ENCODE measurements at places on chromosomes 3 and 15.

- DNase-seq: no peak
Measured at GRCh38 chr3:47613722-47614121, 35.1 kb upstream of the CSPG5 start.

- DNase-seq: peak; percentile 30
Measured at GRCh38 chr3:21750080-21750696, 822 bp downstream of the ZNF385D start.

DNA sequence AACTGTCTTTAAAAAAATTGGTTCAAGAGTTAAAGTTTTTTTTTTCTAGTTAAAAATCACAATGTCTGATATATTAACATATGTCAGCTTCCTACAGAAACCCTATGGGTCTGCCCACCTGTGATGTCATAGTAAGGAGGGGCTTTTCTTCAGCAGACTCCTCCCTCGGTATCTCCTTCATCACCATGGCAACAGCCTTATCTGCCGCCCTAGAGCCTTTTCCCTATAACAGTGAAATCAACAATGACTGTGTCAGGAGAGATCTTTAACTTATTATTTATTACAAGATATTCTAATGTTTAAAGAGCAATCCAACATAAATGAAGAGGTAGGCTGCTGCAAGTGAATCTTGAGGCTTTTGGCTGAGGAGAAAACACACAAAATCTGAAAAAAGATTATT lies 138.7 kb downstream of the PEX5L start:
- DNase-seq: peak; percentile 41

GRCh38 chr15:88465633-88466224 lies 1.5 kb downstream of the MRPL46 start:
- peak; percentile 77 for DNase-seq

- DNase-seq: no peak
Measured at GRCh38 chr3:38566215-38566528, 70.0 kb downstream of the EXOG start.

- DNase-seq: no peak
Measured at GRCh38 chr3:65662095-65662494, 376.6 kb downstream of the MAGI1 start.

GRCh38 chr3:185656321-185656840 lies 70.3 kb downstream of the SENP2 start:
- DNase-seq: peak; percentile 99

DNA sequence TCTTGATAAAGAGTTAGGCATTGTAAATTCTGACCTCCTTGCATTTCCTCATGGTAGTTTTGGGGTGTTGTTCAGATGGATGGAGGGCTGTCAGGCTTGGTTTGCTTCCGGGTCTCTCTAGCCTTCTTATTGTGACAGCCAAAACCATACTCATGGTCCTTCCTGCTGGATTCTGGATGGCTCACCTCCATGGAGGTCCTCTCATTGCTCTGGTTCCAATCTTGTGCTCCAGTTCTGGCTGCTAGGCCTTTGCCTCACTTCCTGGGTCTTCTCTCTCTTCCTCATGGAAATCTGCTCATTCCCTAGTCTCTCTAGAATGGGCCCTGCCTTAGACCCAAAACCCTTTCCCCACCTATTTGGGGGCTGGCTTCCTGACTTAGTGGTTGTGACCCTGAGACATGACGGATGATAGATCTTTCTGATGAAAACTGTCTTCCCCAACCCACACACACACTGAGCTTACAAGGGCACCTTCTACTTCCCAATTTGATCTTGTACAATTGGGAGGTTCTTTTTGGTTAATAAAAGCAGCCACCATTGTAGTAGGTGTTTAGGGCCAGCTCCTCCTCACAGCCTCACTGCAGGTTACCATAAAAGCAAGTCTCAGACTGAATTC lies 66.2 kb upstream of the XCR1 start:
- DNase-seq: no peak

DNA sequence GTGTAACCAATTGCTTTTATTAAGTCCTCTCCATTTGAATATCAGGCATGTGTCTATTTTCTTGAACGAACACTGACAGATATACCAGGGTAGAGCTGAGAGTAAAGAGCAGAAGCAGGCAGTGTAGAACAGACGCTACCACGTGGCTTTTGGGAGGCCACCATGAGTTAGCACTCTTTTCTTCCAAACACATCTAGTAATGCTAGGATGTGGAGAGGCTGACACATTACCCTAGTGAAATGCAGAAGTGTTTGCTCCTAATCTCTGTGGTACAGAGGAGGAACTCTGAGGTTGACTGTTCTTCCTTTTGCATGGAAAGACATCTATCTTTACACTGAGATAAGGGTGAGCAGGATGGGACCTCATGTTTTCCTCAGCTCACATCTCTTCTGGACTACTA lies 216.3 kb downstream of the SATB1 start:
- DNase-seq: no peak

GRCh38 chr3:98788651-98789050 lies 25.5 kb downstream of the ST3GAL6 start:
- DNase-seq: no peak

DNA sequence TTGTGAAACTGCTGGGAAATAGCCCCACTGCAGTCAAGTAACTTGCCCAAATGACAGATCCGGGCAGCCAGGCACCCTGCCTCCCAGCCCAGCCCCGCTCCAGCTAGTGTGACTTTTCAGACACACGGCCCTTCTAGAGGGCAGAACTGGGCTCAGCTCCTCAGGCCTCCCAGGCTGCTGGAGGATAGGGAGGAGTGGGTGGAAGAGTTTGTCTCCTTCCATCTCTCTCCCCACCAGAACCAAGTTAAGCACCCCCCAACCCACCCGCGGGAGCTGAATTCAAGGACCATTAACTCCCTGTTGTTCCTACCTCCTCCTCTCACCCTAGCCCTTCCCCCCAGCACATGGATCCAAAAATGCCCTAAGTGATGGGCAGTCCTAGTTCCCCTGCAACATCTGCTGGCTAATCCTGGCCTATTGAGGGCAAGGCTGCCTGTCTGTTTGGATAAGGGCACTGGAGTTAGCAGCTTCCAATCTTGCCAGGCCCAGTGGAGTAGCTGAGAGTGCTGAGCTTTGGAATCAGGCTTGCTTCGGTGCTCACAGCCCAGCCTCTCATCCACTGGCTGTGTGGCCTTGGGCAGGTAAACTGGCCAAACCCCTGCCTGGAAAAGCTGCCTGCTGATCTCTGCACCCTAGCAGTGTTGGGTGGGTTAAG lies 3.1 kb downstream of the CCDC33 start:
- DNase-seq: no peak

DNA sequence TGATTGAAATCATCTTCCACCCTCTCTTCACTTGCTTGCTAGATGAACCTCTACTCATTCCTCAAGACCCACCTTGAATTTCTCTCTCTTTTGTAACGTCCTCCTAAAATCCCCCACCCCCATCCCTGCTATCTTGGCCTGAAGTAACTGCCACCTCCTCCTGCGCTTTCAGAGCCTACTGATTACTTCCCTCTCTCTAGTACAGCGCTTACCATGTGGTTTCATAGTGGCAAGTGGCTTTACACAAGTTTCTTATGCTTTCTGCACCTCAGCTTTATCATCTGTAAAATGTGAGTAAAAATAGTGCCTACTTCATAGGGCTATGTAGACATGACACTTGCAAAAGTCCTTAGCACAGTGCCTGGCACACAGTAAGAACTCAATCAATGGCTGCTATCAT lies 28.7 kb upstream of the DAZL start:
- DNase-seq: no peak

DNA sequence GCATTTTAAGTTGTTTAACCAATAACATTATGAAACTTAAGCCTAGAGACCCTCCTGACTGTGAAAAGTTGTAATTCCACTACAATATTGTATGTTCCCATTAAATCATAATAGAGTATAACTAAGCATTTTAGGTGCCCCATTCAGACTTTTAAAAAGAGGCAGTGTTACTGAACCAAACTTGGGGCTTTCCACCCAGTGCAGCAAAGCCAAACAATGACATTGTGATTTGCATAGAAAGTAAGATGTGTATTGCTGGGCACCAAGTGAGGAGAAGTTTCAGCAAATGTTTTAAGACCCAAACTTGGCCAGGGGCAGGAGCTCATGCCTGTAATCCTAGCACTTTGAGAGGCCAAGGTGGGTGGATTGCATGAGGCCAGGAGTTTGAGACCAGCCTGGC lies 706.2 kb downstream of the GRM7 start:
- DNase-seq: no peak

GRCh38 chr3:38128303-38128655 lies 8.6 kb downstream of the ACAA1 start:
- no peak for DNase-seq

GRCh38 chr15:77018796-77019505 lies 24.0 kb downstream of the PSTPIP1 start:
- DNase-seq: no peak

DNA sequence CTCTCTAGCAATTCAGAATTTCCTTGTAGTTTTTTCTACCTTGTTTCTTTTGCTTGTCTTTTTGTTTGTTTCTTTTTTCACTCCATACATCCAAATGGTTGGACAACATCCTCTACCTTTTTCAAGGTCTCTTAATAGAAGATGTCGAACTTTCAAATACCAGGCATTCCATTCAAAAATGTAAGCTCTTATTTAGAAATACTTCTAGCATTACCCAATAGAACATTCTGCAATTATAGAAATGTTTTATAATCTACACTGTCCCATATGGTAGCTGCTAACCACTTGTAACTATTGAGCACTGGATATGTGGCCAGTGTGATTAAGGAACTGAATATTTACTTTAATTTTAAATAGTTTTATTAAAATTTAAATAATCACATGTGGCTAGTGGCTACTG lies 196.2 kb upstream of the MRPL3 start:
- peak; percentile 64 for DNase-seq

Measured in EL (cell line).